Muscle of back (tissue), 13 donors: ENCODE measurements at places on chromosomes 3 and 15. TPM values are rescaled to one million over a fixed set of nuclear protein-coding genes. Genes with fewer than 3 reads are reported as not detected.

- DNase-seq, result no peak
Observed at GRCh38 chr3:41290736-41291135, 91.4 kb downstream of the CTNNB1 start.

GRCh38 chr15:65923264-65923663, 54.0 kb downstream of the RAB11A start:
- DNase-seq, result no peak

DNA sequence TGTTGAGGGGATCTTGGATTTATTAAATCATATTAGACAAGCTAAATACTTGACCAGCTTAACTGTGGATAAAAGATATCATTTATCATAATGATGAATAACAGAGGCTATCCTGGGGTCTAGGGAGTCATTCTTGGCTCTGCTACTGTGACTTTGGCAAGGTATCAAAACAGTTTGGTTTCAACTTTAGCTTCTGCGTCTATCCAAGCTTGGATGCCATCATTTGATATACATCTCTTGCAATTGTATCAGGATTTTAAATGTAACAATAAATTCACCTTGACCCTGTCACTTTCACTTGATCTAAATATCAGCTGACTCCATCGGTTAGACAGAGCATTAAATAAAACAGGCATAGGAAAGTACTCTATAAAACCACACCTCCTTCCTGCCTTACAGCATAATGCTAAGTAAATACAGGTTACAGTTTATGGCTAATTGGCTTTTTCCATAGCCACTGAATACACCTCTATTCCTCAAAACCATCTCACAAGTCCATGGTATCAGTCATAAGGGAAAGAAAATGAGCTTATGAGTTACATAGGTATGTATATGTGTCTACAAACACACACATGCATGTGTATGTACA, 262.9 kb downstream of the CTNNB1 start:
- DNase-seq, result no peak

- DNase-seq, result peak; percentile 83
Observed at GRCh38 chr15:75578948-75579920, at the start of gene PTPN9. TSS of gene PTPN9 (minus strand) at chr15:75579315. CDS start at chr15:75578776, 539 bp downstream.

GRCh38 chr3:125150525-125151441, 61.8 kb downstream of the SLC12A8 start:
- no peak for DNase-seq

- no peak for DNase-seq
Observed at GRCh38 chr15:31307270-31308184, 19.1 kb upstream of the KLF13 start.

DNA sequence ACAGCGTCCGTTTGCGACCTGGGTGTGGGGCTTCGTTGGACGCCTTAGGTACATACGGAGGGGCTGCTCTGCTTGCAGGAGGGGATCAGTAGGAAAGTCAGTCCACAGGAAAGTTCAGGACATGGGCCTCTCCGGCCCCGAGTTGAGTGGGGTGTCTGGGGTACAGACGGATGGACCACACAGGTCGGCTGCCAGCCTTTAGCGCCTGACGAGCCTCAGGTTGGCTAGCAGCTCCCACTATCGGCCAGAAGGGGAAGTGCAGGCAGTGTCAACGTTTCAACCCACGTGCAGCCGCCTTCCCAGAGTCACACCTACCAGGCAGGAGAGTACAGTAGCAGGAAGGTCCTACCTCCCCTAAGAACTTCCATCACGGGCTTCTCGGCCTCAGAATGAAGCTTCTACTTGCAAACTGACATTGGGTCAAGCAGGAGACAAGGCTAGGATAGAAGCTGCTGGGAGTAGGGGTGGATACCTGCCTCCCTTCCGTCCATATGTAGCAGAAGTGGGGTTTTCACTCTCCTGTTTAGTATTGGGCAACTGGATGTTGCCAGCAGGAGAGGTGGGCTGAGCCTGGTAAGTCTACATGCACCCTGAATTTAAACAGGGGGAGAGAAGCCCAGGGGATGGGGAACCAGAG, 1.8 kb upstream of the SCN5A start:
- peak; percentile 77 for DNase-seq

DNA sequence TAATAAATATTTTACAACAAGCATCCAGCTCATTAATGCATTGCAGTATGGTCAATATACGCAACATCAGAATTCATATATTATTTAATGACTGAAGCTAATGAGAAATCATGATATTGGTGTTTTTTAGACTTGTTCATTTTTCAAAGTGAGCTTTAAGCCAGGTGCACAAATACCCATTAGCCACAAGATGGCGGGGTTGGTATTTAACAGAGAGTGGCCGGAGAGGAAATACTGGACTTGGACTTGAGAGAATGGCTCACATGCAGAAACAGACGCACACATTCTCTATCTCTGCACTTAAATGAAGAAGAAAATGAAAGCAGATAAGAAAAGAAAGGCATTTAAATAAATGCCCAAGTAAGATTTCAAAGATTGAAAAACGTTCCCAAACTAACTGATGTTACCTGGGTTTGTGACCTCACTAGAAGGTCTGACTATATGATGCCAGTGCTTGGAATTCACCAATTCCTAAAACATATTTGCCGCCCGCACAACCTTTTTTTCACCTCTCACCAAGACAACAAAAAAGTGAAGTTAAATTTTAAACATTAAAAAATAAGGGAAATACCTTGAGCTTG, 21.2 kb upstream of the CRBN start:
- DNase-seq, result peak; percentile 75

GRCh38 chr15:48627260-48627940, 18.1 kb downstream of the FBN1 start:
- DNase-seq, result no peak

GRCh38 chr3:112121577-112122547, 11.2 kb downstream of the GCSAM start:
- DNase-seq, result no peak

- peak; percentile 32 for DNase-seq
Observed at GRCh38 chr3:96959901-96960641, 145.7 kb downstream of the EPHA6 start.

DNA sequence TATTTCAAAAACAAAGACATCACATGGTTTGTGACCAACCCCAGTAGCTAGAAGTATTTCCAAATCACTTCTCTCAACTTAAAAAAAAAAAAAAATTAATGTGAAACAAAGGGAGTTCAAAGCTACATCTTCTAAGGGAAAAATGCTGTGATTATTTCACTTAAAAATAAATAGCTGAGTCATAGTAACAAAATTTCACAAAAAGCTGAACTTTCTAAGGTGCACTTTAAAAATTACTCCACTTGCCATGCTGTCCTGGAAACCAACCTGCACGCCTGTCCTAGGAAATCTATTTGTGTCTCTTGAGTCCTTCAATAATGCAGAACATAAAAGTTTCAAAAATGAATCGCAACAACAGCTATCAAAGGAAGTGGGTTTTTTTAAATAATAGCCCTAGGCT, 1.8 kb downstream of the ACAP2 start:
- no peak for DNase-seq

DNA sequence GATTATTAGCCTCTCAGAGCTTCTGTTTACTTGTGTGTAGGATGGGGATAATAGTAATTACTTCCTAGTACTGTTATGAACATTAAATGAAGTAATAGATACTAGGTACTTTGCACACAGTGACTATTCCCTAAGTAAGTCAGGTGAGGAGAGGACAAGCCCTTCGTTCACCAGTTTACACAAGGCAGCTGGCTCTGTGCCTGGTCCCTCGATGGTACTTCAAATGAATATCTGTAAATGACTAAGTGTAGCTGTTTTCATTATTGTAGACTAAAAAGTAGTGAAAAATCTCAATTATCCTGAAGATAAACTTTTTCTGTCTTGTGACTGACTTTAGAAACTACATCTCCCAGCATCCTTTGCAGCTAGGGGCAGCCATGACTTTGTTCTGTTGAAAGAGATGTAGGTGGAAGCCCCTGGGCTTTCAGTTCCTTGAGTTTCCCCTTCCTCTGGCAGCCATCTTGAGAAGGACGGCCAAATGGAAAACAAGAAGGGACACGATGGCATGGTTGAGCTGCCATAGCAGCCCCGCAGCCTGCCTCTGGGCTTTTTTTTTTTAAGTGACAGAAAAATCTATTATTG, 11.7 kb upstream of the WNT7A start:
- DNase-seq, result no peak

- no peak for DNase-seq
Observed at GRCh38 chr3:188234132-188234531, 80.2 kb downstream of the LPP start.

DNA sequence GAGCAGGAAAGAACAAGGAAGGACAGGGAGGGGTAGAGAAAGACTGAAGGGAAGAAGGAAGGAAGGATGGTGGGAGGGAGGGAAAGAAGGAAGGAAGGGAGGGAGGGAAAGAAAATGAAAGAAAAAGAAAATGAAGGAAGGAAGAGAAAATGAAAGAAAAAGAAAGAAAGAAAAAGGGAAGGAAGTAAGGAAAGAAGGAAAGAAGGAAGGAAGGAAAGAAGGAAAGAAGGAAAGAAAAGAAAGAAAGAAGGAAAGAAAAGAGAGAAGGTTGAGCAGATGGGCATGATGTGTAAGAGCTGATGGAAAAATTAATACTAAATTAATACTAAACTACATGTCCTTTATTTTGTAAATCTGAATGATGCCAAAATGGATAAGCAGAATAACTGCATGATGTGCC, 418.3 kb upstream of the CDIN1 start:
- no peak for DNase-seq

- DNase-seq, result no peak
Observed at GRCh38 chr3:143507735-143508580, 340.3 kb downstream of the SLC9A9 start.

DNA sequence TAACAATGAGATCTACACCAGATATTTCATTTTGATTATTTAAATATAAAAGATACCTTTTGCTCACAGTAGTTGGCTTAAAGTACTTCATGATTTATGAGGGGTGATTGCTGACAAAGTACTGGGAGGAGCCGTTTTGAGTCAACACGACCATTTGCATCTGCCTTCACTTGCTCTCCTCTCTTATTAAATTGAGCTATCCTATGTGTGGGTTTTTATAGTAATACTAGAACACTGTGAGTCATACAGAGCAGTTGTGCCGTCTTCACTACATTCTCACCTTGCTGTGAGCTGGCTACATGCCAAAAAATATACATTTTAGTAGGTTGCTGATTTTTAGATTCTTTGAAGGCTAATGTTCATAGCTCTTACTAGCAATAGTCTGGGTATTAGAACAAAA, 161.2 kb downstream of the ALCAM start:
- no peak for DNase-seq

GRCh38 chr3:16849229-16849628, 35.5 kb upstream of the PLCL2 start:
- DNase-seq, result peak; percentile 75

DNA sequence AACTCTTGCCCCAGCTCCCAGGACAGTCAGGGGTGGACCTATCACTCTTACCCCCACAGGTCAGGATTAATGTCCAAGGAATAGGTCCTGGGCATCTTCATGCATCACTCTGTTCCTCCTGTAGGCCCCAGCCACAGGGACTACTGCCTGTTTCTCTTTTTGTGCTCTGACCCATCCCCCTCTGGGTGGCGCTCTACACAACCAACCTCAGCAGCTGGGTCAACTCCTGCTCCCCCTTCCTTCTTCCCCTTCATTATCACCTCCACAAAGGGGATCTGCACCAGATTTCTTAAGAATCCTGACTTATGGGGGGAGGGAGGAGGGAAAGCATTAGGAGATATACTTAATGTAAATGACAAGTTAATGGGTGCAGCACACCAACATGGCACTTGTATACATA, 12.2 kb upstream of the TRANK1 start:
- DNase-seq, result no peak

Gene CADM2
- 3.9 TPM for polyA plus RNA-seq

Gene LMAN1L
- not detected for polyA plus RNA-seq

Gene SLCO2A1
- 6.6 TPM for polyA plus RNA-seq

Gene GUCA1C
- polyA plus RNA-seq, result not detected

Gene SCN5A
- polyA plus RNA-seq, result 4.6 TPM

Gene FOXB1
- not detected for polyA plus RNA-seq

Gene ZMYND10
- polyA plus RNA-seq, result 0.93 TPM

Gene TRH
- 0.48 TPM for polyA plus RNA-seq

Gene CTXND1
- 0.88 TPM for polyA plus RNA-seq

Gene NIT2
- polyA plus RNA-seq, result 28.0 TPM
